Immature natural killer cell (primary cell): ENCODE measurements at places on chromosomes 3 and 15. TPM values are rescaled to one million over a fixed set of nuclear protein-coding genes. Genes with fewer than 3 reads are reported as not detected.

GRCh38 chr3:115217292-115217677 lies 70.2 kb upstream of the ZBTB20 start:
- peaks cover 1% of the 10 kb centered on the region for H3K27me3 ChIP-seq
- H3K4me1 ChIP-seq, result no peaks in the 10 kb centered on the region
- no peak overlapping the region for H3K27ac ChIP-seq
- H3K4me3 ChIP-seq, result no peak overlapping the region

- H3K36me3 ChIP-seq, result peaks cover 2% of the 10 kb centered on the region
- DNase-seq, result no peak
- H3K4me3 ChIP-seq, result no peak overlapping the region
- no peaks in the 10 kb centered on the region for H3K4me1 ChIP-seq
- no peaks in the 10 kb centered on the region for H3K27me3 ChIP-seq
Observed at GRCh38 chr3:78165876-78166275, 1126.0 kb downstream of the ROBO2 start.

DNA sequence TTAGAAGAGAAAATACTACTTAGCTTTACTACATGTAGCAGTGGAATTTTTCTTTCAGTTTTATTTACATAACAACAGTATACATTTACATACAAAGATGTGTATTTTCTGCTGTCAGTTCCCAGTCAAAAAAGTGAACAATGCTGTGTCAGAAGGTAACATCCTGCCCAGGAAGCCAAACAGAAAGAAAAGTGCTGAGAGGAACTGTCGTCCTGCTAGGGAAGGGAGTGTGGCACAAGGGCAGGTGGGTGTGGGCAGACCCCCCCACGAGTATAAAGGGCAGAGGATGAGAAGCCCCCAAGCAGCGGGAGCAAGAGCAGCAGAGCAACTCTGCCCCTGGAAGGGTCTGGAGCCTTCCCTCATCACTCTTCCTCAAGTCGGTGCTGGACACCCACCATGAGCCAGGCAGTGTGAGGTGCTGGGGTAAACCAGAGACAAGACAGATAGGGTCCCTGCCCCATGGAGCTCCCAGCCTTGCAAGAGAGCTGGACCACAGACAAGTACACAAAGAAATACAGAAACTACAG lies 39.7 kb downstream of the TBC1D2B start:
- peaks cover 9% of the 10 kb centered on the region for H3K27me3 ChIP-seq
- peaks cover 10% of the 10 kb centered on the region for H3K36me3 ChIP-seq
- no peak overlapping the region for H3K4me3 ChIP-seq
- no peak for DNase-seq
- no peak overlapping the region for H3K27ac ChIP-seq

- DNase-seq, result peak; percentile 36
- peaks cover 6% of the 10 kb centered on the region for H3K27me3 ChIP-seq
- no peak overlapping the region for H3K27ac ChIP-seq
- H3K4me3 ChIP-seq, result peak overlapping the region; percentile 54
- peaks cover 19% of the 10 kb centered on the region for H3K36me3 ChIP-seq
Observed at GRCh38 chr15:67175643-67176071, 78.8 kb downstream of the AAGAB start.

- H3K36me3 ChIP-seq, result no peaks in the 10 kb centered on the region
- no peaks in the 10 kb centered on the region for H3K27me3 ChIP-seq
- no peaks in the 10 kb centered on the region for H3K4me1 ChIP-seq
- no peak for DNase-seq
Observed at GRCh38 chr3:102124704-102125103, 275.4 kb downstream of the NFKBIZ start.

GRCh38 chr3:28934126-28934813 lies 346.6 kb upstream of the RBMS3 start:
- no peak overlapping the region for H3K27ac ChIP-seq
- peaks cover 2% of the 10 kb centered on the region for H3K27me3 ChIP-seq
- H3K4me1 ChIP-seq, result no peaks in the 10 kb centered on the region
- H3K4me3 ChIP-seq, result no peak overlapping the region

DNA sequence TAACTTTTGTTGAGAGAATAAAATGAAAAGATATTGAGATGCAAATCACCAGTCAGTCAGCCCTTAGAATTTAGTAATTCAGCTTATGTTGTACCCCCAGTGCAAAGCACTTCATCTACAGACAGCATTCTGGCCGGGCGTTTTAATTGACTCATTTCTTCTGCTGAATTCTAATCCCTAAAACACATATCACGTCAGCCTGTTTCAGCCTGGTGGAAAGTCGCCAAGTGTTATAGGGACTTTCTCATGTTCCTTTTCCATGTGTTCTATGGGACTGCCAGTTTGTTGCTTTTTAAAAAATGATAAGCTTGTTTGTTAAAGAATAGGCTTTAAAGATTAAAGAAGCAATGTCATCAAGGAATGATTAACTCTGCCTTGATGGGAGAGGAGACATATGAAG lies 169.7 kb upstream of the BFSP2 start:
- H3K27ac ChIP-seq, result no peak overlapping the region
- peaks cover 2% of the 10 kb centered on the region for H3K27me3 ChIP-seq
- no peak overlapping the region for H3K4me3 ChIP-seq
- no peak for DNase-seq

- H3K4me3 ChIP-seq, result no peak overlapping the region
- H3K4me1 ChIP-seq, result no peaks in the 10 kb centered on the region
- peaks cover 4% of the 10 kb centered on the region for H3K27me3 ChIP-seq
- no peaks in the 10 kb centered on the region for H3K36me3 ChIP-seq
Observed at GRCh38 chr3:193730976-193731375, 138.0 kb downstream of the OPA1 start.

DNA sequence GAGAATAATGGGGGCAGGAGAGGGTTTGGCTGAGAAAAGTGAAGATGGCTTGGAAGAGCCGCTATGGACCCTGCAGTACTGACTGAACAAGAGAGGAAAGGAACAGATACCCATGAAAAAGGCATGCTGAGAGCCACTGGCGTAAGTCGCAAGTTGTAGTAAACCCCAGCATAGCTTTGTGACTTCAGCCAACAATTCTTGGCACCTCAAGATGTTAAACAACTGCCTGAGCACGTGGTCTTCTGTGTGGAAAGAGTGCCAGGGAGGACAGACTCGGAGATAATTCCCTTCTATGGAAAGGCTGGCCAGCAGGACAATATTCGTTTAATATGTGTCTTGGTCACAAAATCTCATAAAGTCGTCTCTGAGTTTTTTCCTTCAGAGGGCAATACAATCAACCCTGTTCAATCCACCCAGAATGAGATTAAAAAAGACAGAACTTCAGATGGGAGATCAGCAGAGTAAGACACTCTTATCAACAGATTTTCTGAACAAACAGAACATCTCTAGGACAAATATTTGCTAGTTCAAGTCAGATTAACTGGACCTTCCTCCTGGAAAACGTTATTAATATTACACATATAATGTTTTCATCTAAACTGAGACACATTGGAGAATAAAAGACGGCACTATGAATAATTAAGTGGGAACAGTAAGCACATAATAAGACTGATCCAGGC lies 49.2 kb downstream of the NEK10 start:
- H3K4me3 ChIP-seq, result no peak overlapping the region
- DNase-seq, result no peak
- H3K36me3 ChIP-seq, result no peaks in the 10 kb centered on the region

DNA sequence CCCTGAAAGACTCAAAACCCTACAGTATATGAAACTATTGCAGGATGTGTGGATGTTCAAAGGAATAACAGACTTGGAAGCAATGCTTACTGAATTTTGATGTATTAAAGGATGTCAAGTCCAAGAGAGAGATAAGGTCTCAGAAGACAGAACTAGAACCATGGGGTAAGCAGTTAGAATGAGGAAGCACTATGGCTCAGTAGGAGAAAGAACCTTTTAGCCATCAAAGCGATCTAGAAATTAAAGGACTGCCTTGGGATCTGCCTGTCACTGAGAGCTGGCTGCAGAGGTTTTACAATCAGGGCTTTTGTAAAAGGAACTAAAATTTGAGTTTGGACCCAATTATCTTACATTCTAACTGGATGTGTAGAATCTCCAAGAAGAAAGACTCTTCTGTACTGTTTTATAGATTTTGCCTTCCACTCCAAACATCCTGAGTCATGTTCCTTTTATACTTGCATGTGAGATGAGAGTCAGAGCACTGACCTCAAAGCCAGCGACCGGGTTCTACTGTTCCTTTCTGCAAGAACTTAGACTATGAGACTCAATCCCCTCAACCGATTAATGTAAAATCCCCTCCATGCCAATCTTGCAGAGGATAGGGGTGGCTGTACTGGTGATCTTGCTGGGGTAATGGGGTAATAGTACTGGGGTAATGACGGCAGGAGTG lies 412.3 kb upstream of the TPRG1 start:
- no peak overlapping the region for H3K4me3 ChIP-seq
- peaks cover 11% of the 10 kb centered on the region for H3K4me1 ChIP-seq
- H3K27me3 ChIP-seq, result no peaks in the 10 kb centered on the region
- DNase-seq, result no peak
- H3K27ac ChIP-seq, result no peak overlapping the region
- H3K36me3 ChIP-seq, result peaks cover 4% of the 10 kb centered on the region

DNA sequence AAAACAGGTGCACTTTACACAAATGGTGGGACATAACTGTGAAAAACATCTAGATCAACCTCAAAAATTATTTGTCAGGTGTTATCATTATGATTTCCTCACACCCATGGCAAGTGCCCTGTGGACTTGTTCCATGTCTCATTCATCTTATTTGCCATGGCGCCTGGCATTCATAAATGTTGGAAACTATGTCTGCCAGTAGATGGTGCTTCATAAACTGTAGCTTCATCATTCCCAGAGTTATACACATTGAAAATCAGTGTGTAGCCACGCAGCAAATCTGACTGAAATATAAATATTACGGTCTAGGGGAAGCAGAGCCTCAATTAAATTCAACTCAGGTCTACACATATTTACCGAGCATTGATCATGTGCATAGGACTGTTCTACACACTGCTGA lies 90.7 kb downstream of the IMPG2 start:
- no peak overlapping the region for H3K27ac ChIP-seq
- H3K4me3 ChIP-seq, result no peak overlapping the region
- H3K27me3 ChIP-seq, result no peaks in the 10 kb centered on the region
- peaks cover 11% of the 10 kb centered on the region for H3K36me3 ChIP-seq

DNA sequence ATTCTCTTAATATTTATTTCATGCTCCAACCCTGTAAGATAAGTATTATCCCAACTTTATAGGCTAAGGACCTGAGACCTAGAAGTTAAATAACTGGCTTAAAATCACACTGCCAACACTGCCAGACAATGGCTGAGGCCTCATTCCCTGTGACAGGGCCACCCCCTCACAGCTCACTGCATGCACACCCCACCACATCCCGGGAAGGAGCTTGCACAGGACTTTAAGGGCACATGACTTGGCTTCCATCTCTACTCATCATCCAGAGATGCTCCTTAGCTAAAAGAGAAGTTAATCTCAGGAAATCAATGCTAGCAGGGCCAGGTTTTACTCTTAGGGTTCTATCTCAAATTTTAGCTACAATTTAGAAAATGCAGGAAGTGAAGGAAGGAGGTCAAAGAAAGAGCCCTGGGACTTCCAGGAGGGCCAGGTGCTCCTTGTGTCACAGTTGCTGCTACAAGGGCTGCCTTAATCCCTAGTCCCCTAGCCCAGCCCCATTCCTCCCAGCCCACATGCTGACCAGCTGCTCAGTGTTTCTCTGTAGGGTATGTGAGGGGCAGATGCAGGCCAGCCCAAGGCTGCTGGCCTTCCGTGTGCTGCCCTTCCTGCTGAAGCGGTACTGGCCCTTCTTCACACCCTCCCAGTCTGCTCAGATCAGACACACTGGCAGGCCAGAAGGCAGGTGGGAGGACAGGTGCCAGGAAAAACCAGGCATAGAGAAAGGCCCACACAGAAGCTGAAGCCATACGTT lies 53.5 kb downstream of the WWTR1 start:
- no peak overlapping the region for H3K27ac ChIP-seq
- H3K4me1 ChIP-seq, result no peaks in the 10 kb centered on the region
- no peak overlapping the region for H3K4me3 ChIP-seq
- H3K36me3 ChIP-seq, result no peaks in the 10 kb centered on the region
- no peak for DNase-seq

- DNase-seq, result no peak
- peaks cover 48% of the 10 kb centered on the region for H3K4me1 ChIP-seq
- H3K36me3 ChIP-seq, result peaks cover 3% of the 10 kb centered on the region
Observed at GRCh38 chr15:59013246-59013873, 25.9 kb downstream of the RNF111 start.

GRCh38 chr15:55915221-55915620 lies 78.2 kb downstream of the NEDD4 start:
- H3K4me3 ChIP-seq, result no peak overlapping the region
- no peak overlapping the region for H3K27ac ChIP-seq
- H3K4me1 ChIP-seq, result no peaks in the 10 kb centered on the region
- H3K27me3 ChIP-seq, result no peaks in the 10 kb centered on the region
- no peaks in the 10 kb centered on the region for H3K36me3 ChIP-seq
- DNase-seq, result no peak

- peaks cover 34% of the 10 kb centered on the region for H3K4me1 ChIP-seq
- H3K27ac ChIP-seq, result no peak overlapping the region
- no peaks in the 10 kb centered on the region for H3K36me3 ChIP-seq
- H3K4me3 ChIP-seq, result no peak overlapping the region
- DNase-seq, result no peak
Observed at GRCh38 chr3:171865191-171865865, 22.2 kb downstream of the TMEM212 start.

Gene SPTBN5
- polyA plus RNA-seq, result not detected

Gene LRCH3
- polyA plus RNA-seq, result 4.5 TPM

Gene NGRN
- 20.2 TPM for polyA plus RNA-seq

Gene AADAC
- polyA plus RNA-seq, result not detected
